ENCODE measurements at places on chromosomes 3 and 15.

DNA sequence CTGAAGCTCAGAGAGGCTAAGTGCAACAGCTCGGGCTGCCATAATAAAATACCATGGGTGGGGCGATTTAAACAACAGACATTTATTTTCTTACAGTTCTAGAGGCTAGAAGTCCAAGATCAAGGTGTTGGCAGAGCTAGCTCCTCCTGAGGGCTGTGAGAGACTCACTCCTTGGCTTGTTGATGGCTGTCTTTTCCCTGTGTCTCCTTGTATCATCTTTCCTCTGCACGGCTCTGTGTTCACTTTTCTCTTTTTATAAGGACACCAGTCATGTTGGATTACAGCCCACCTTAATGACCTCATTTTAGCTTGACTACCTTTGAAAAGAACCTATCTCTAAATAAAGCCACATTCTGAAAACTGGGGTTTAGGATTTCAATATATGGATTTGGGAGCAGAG, 129.7 kb downstream of the RPL22L1 start:
- DNase-seq: no peak

GRCh38 chr3:187318819-187319616, 27.5 kb upstream of the MASP1 start:
- no peak for DNase-seq

DNA sequence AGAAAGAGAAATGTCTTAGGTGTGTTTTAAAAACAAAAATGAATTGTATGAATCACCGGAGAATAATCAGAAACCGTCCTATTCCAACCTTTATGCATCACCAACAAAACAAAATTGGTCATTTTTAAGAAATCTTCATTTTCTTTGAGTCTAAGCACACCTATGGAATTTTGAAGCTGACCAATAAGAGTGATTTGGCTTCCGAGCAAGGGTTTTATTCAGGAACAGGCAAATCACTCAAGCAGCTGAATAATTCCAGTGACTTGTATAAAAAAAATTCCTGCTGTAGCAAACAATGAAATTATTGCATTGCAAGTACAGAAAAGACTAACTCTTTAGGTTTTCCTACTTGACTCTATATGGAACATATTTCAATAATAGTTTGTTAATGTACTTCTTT, 83.8 kb upstream of the FNDC3B start:
- DNase-seq: no peak

DNA sequence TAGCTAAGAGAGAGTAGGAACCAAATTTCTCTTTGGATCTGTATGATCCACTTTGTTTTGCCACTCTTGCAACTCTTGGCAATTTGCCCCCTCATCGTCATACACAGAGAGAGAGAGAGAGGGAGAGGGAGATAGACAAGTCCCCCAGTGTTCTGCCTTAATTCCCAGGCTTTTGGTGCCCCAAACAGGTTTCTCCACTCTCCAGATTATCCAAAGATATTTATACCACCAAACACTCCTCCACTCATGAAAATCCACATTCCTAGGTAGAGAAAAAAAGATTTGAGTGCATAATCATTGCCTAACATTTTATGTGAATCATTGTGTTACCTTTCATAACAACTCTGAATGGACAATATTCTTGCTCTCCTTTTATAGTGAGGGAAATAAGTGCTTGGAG, 15.3 kb downstream of the ACP3 start:
- no peak for DNase-seq

- no peak for DNase-seq
Measured at GRCh38 chr3:177776661-177777101, 579.4 kb upstream of the TBL1XR1 start.

GRCh38 chr3:159819676-159820075, 169.0 kb upstream of the IL12A start:
- DNase-seq: no peak

DNA sequence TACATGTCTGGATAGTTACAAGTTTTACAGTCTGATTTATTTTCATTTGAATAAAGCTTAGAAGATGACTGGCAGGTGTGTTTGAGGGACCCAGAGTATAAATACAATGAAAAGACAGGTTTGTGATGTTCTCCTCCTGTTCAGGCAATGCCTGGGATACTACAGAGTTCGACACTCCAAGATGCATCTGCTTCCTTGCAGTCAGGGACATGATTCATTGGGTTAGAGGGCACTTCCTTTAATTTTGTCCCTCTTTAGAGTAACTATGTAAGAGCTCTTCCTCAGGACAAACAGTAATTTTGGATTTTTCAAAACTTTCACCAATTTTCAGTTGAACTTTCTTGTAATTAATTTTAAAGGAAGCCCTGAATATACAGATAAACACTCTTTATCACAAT, 102.0 kb downstream of the LMLN start:
- no peak for DNase-seq

- no peak for DNase-seq
Measured at GRCh38 chr3:197522881-197523441, 32.8 kb downstream of the BDH1 start.

DNA sequence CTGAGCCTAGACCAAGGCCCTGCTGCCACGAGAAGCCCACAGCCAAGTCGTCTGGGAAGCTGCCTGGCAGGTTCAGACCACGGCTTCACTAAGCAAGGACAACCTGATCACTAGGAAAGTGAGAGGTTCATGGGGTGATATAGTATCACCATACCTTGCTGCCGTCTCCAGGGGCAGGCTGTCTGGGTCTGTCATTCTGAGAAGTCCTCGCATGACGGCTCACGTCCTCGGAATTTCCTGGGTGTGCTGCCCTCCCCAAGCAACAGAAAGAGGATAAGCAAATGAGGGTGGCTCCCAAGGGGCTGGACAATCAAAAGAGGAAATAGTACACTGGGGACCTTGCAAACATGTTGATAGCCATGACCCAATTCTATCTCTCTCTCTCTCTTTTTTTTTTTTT, 207.4 kb upstream of the IGF1R start:
- no peak for DNase-seq

DNA sequence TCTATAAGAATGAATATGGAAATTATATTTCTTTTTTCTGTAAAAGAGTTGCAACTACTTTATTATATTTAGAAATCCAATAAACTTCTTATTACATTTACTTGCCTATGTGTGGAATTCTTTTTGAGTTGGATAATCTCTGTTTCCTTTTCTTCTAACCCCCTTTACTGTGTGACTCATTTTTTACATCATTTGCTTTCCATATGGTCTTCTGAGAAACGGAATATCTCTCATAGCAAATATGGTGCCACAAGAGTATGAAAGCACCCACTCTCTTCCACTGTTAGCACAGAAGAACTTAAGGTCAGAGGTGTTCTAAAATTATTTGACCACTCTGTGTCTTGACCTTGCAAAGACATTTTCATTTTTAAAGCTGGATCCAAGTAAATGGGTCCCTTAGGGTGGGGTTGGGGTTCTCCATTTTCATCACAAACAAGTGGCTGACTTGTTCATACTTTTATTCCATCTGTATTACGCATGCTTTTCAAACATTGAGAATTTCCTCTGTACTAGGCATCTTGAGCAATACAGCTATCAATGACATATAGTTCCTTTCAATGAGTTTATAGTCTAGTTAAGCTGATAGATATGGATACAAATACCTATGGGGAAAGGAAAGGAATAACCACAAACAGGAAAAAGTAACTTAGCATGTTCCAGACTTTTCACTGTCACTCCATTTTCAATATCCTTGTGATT, 281.1 kb upstream of the TPRG1 start:
- DNase-seq: no peak

DNA sequence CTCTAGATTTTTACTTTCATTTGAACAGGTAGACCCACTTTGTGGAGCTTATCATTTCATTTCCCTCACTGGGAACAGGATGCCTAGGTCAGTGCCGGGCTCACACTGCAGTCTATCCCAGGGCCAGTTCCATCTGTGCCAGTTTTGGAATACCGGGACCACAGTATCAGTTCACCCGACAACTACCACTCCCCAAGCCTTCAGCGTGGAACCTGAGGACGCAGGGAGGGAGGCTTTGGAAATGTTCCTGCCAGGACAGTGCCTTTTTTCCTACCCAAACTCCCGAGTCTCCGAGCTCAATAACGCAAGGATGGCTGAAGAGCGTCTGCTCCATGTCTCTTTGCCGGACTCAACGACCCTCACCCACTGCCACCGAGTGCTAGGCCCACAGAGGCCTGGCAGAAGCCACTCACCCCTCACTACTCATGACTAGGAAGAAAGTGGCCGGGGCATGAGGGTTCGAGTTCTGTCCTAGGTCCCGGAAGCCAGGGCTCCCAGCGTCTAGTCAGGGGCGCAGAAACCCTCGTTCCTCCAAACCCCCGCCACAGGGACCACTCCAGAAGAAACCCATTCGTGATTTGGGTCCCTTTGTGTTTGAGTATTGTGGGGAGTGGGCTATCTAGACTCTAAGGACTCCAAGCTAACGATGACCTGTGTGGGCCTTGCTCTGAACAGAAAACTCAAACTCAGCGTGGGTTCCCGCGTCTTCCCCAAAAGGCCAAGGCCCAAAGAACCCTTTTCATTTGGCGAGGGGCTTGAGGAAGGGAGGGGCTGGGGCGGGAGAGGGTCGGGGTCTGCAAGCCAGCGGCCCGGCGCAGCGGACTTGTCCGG, 11.4 kb downstream of the ZIC1 start:
- no peak for DNase-seq

- DNase-seq: no peak
Measured at GRCh38 chr15:83012076-83012426, 612 bp upstream of the C15orf40 start.

DNA sequence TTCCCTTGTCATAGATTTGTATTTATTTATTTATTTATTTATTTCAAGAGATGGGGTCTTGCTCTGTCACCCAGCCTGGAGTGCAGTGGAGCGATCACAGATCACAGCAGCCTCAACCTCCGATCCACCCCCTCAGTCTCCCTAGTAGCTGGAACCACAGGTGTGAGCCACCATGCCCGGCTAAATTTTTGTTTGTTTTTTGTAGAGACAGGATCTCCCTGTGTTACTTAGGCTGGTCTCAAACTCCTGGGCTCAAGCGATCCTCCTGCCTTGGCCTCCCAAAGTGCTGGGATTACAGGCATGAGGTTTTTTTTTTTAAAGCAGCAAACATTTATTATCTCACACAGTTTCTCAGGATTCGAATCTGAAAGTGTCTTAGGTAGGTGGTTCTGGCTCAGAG, 2.5 kb downstream of the TTBK2 start:
- DNase-seq: no peak

Measured in activated T-helper 2 cell treated with anti-CD3 and anti-CD28 coated beads, Interferon-gamma antibody, Interleukin-2, Interleukin-4, amounts not matched to agents 10 μg/mL and 5 μg/mL and 100 μg/mL, durations not matched to agents 14 hours and 24 hours and 36 hours (primary cell).